ENCODE measurements at places on chromosomes 13 and 19.

GRCh38 chr19:3781603-3782002, 4.6 kb downstream of the MATK start:
- no peak for DNase-seq

GRCh38 chr13:108984251-108984920, 355.0 kb downstream of the MYO16 start:
- no peak for DNase-seq

DNA sequence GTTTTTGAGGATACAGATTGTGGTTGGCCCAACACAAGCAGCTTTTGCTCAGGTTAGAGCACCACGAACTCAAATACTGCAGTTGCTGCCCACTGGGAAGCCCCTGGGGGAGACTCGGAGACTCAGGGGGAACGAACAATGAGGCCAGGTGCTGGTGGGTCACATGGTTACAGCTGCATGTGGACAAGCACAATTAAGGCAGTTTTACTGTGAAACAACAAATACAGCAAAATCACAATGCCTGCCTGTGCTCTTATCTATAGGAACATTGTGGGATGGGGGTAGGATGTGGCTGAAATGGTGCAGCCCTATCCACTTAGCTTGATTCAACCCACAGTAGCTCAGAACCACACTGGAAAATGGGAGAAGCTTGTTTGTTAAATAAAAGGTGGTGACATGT, 119.7 kb upstream of the SPATA13 start:
- no peak for DNase-seq

GRCh38 chr13:28530729-28531076, 35.8 kb upstream of the FLT1 start:
- DNase-seq = no peak

- no peak for DNase-seq
These were observed 22.1 kb upstream of the RASA3 start for GRCh38 chr13:114154476-114154875.

- no peak for DNase-seq
These were observed 64.7 kb downstream of the COL4A2 start for GRCh38 chr13:110371550-110372465.

DNA sequence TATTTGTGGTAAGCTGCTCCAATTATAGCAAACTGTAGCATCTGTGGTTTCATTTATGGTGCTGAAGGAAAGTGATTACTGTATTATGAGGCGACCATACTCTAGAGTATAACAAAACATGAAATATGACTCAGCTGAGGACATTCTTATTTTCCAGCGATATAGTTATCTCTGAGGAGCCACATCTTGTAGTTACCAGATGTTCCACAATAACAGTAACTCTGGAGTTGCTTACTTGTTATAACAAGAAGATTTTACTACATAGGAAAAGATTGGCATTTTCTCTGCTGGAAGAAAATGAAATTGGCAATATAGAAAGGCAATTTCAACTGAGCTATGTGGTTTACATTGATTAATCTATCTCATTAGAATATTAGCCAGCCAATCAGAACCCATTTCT, 1634.2 kb downstream of the PCDH9 start:
- DNase-seq = no peak

GRCh38 chr19:1501200-1501595, 10.2 kb downstream of the REEP6 start:
- no peak for DNase-seq

DNA sequence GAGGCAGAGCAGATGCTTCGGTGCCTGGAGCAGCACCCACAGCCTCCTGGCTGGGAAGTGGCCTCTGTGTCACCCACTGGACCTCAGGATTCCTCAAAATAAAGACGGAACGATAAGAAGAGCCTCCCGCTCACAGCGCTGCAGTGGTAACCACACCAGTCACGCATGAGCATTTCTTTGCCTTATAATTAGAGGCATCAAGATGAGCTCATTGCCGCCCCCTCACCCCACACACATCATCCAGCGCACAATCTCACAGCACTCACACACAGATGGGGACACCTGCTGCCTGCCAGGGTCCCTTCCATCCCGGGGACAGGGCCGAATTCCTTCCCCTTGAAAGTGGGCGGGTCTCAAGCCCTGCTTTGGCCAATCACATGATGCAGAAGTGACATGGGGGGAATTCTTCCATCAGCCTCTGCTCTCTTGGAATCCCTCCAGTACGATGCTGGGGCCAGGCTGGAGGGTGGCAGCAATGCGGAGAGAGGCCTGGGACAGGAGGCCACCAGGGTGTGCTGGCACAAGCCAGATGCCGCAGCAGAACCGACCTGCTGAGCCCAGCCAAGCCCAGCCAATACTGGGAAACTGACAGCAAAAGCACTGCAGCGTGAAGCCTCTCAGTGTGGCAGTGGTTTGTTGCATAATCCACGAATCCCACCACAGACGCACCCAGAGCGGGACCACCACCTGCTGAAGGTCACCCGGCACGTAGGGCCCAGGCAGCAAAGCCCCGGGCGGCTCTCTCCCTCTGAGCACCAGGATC, 16.0 kb downstream of the PIP5K1C start:
- DNase-seq = no peak

- peak; percentile 49 for DNase-seq
These were observed at the start of gene HOMER3 for GRCh38 chr19:18940769-18941627. Gene HOMER3, minus strand, starts transcription at chr19:18941217. Its CDS starts 2,235 bp downstream, at chr19:18938982.

DNA sequence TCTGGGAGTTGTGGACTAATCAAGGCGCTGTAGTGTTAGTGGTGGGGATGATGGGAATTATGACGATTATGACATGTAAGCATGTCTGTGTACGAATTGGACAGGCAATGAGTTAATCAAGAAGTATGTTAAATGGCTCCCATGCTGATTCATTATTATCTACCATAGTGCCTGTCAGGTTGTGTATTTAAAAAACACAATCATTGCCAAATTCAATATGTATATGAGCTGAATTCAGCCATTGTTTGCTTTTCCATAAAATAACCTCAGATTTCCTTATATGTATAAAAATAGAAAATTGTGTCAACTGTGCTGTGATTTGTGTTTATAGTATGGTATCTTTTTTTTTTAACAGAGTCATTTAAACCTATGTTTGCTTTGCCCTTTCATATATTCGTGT, 37.1 kb downstream of the PCCA start:
- no peak for DNase-seq

- DNase-seq = no peak
These were observed 5.0 kb upstream of the ONECUT3 start for GRCh38 chr19:1748115-1748872.

GRCh38 chr13:111114362-111115060, 599 bp upstream of the ARHGEF7 start:
- peak; percentile 3 for DNase-seq

GRCh38 chr19:31104451-31104850, 244.8 kb downstream of the TSHZ3 start:
- no peak for DNase-seq

- no peak for DNase-seq
These were observed 53.4 kb downstream of the TSSK6 start for GRCh38 chr19:19461671-19462622.

DNA sequence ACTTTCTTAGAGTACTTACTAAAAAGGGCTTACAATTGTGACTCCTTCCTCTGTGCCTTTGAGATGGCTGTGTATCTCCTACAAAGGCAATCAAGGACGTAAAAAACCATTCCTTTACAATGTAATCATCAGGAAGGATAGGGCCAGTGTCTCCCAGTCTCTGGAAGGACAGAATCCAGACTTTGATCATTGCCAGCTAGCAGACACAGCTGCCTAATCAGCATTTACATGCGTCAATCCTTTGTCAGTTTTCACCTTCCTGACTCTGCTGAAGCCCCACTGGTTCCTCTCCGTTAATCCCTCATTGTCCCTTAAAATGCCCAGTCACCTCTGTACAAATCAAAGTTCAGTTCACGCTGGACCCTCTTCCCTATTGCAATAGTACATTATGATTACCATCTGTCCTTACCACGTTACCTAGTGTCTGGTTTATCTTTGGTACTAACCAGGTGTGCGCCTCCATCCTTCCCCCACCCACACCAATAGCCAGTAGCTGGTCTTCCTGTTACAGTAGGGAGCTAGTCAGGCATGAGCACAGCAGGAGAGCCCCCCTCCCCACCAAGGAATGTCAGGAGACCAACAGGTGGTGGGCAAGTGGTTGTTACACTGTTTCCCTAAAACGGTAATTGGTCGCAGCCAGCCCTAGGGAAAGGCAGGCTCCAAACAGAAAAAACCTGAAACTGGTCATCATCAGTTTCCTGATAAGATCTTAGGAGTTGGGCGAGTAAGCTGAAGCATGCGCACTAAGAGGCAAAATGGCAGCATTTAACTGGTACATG, 49.7 kb downstream of the TGDS start:
- DNase-seq = no peak

DNA sequence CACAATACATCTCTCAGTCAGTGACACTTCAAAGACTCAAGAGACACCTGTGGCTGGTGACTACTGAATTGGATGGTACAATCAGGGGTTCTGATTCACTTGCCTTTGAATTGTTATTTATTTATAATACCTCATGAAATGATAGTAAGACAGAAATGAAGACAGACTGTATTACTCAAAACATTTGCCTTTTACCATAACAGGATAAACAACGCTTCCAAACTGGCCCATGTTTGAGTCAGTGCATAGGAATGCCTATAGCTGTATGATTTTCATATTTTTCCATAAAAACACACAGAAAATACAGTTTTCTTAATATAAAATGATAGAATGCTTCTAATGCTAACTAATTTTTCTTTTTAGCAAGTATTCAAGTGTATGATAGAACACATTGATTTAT, 59.5 kb upstream of the FGF14 start:
- DNase-seq = no peak

GRCh38 chr19:54162241-54162805, 2.8 kb upstream of the LENG1 start:
- peak; percentile 66 for DNase-seq
